Heart right ventricle (tissue), 16 donors: ENCODE measurements at places on chromosomes 2 and 18.

- no peak for DNase-seq
Observed at GRCh38 chr2:86593266-86593665, 30.0 kb upstream of the CHMP3 start.

DNA sequence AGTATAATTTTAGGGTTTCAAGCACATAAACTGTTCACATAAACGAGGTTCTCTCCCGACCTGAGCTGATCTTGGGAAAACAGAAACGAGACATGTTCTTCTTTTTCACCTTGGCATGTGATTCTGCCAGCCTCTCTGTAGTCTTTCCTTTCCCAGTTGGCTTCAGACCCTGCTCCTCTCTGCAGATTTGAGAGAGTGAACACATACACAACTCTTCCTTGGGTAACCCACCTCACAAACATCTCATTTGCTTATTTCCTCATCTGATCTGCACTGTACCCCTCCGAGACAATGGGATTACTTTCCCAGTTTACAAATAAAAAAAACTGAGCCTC lies 46.1 kb downstream of the REEP1 start:
- DNase-seq = no peak

DNA sequence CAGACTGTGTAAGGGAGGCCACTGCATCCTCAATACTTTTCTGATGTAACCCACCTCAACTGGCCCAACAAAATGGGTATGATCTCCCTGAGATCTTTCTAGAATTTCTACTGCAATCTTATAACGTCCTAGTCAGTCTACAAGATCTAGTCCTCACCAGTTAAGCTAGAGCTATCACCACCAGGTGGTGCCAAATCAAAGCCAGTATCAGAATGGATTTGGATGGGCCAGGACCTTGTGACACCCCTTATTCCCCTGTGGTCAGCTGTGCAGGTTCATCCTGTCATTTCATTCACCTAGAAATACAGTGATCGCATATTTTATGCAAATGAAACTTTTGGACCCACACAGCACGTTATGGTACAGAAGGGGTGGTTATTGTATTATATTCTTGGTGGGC lies 90.3 kb downstream of the OLA1 start:
- no peak for DNase-seq

DNA sequence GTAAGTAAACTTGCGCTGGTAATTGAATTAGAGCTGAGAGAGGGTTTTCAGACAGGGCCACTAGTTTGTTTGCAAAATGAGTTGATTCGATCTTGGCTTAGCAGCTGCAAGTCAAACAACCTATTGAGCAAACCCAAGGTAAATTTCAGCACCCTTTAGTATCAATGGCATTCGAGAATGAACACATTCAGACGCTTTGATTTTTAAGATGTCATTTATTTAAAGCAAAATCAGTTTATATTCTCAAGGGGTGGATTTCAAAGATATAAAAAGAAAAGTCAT lies 44.2 kb downstream of the TGIF1 start:
- no peak for DNase-seq

DNA sequence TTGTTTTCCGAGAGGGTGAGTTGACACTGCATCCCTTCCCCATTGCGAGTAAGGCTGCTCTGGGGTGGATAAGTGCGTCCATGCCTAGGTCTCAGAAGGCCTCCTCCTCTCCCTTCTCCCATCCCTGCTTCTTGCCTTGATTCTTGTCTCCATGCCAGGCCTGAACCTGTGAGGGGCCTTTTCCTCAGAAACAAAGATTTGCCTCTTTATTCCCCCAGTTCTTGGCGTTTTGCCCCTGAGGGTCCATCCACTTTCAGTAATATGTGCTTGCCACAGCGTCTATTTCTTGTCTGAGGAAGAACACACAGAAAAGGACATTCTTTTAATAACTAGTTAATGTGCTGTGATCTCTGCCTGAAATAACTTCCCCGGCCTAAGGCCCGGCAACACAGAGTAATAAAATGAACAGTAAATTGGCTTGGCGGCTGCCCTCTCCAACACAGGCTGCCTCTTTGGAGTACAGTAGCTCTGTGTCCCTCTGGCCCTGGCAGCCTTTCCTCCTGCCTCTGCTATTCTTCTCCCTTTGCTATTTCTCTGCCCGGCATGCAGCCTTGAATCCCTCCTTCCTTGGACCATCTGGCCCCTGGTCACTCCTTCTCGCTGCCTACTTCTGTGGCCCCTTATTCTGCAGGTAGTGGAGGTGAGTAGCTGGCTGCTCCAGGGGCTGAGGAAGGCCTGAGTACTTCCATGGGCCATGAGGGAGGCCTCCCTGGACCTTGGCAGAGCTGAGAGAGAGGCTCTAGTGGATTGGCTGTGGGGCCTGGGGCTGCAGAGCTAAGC lies 4.4 kb downstream of the EHD3 start:
- DNase-seq = no peak

GRCh38 chr18:63567276-63567675 lies 19.9 kb upstream of the SERPINB13 start:
- DNase-seq = no peak

GRCh38 chr2:85850451-85850850 lies 38.3 kb downstream of the ST3GAL5 start:
- DNase-seq = no peak

DNA sequence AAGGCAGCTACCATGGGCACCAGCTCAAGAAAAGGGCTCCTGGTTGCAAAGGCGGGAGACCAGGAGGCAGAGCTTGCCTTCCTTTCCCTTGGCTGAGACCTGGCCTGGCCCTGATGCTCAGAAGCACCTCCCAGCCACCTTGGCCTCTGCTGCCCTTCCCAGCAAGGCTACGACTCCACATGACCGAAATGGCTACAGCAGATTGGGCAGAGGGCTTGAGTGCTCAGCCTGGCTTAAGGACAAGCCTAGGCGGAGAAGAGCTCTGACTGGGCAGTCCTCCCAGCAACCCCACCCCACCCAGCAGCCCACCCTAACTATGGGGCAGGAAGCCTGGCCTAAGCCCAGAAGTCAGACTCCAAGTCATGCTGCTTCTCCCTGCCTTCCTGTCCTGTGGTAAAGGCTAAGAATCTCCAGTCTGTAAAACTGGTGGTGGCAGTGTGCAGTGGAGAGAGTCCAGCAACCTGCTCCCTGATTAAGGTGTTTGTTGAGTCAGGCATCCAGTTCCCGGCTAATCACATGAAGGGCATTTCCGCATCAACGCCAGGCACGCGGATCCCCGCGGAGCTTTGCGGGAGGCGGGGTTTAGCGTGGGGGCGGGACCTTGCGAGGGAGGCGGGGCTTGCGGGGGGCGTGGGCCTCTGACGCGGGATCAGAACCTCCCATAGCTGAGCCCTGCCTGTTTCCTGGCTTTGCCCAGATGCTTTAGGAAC lies 256.0 kb downstream of the BCL11A start:
- no peak for DNase-seq

GRCh38 chr2:152347076-152347475 lies 12.1 kb downstream of the FMNL2 start:
- DNase-seq = no peak

DNA sequence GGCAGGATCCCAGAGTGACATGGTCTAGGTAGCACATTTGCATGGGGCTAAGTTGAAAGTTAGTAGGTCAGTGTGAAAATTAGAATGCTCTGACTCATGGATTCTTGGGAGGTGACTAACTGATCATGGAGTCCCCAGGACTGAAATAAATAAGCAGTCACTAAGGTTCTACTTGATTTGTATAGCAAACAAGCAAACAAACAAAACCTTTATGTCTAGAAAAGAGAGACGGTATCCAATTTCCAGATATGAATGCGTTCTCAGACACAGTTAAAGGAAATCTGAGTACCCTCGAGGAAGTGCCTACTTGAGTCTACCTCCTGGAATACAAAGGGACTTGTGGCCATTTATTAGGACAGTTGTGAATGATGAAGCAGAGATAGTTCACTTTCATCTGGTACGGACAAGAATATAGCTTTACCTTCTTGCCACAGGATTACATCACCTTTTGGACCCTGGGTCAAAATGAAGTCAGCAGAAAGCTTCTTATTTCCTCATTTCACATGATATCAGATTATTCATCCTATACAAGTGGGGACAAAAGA lies 54.3 kb upstream of the AGPS start:
- DNase-seq = no peak

DNA sequence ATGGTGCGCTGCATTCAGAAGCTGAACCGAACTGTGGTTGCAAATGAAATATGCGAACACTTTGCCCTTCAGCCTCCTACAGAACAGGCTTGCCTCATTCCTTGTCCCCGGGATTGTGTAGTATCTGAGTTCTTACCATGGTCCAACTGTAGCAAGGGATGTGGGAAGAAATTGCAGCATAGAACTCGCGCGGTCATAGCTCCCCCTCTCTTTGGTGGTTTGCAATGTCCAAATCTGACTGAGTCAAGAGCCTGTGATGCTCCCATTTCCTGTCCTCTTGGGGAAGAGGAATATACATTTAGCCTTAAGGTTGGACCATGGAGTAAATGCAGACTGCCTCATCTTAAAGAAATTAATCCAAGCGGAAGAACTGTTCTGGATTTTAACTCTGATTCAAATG lies 291.4 kb downstream of the THSD7B start:
- DNase-seq = no peak

- peak; percentile 46 for DNase-seq
Observed at GRCh38 chr2:130920415-130921163, 83.9 kb downstream of the ARHGEF4 start.

DNA sequence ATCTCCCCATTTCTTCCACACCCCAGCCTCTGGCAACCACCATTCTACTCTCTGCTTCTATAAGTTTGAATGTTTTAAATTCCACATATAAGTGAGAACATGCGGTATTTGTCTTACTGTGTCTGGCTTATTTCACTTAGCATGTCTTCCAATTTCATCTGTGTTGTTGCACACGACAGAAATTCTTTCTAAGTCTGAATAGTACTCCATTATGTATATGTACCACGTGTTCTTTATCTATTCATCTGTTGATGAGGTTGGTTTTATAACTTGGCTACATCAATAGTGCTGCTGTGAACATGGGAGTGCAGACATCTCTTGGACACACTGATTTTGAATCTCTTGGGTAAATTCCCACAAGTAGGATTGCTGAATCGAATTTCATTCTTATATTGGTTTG lies 31.8 kb upstream of the MTX2 start:
- DNase-seq = no peak

DNA sequence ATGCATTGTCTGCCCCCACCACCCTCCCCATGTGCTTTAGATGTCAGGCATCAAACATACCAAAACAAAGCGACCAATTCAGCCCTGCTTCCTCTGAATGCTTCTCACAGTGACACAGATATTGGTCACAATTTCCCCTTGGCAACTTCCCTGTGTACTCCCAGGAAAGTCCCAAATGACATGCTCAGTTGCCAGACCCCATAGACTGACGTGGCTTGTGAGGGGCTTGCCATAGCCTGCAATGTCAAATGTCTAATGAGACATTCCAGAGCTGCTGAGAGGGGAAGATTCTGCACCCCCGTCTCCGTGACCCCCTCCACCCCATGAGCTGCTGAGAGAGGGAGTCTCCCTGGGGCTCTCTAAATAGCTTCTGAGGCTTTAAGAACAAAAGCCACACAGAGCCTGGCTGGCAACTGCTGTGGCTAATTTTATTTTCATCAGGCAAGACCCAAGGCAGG lies 47.3 kb downstream of the RFTN2 start:
- peak; percentile 23 for DNase-seq

DNA sequence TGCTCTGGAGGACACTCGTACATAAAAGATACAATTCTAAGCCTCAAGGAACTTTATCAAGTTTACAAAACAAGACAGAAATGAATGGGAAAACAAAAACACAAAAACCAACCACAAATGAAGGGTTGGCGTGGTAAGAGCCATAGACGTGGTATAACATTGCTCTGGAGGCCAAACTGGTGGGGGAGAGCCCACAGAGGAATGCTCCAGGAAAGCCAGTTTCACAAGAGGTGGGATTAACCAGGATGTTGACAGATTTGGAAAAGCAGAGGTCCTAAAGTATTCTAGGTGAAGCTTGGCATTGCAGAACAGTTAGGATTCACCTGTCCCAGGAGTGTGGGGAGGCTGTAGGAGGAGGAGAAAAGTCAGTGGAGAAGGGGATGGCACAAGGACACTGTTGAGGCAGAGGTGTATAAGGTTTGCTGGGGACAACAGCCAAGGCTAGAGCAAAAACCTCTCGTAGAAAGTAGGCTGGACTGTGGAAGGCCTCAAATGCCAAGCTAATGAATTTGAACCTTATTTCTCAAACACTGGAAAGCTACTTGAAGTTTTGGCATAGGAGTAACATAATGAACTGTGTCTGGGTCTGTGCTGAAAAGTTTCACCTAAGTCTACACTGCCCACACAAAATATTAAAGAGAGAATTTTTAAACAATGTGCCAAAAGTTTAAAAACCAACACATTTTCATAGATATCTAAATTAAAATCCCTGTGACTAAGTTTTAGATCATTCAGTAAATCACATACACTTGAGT lies 135.1 kb downstream of the THADA start:
- no peak for DNase-seq
